D341Med (cell line): ENCODE measurements at places on chromosomes 5 and 9.
A peak's percentile ranks its signal among the peaks of the same experiment; 100 is the strongest.

- DNase-seq = no peak
Measured at GRCh38 chr5:51618234-51618633, 235.0 kb downstream of the ISL1 start.

GRCh38 chr9:88949961-88950340 is 41.3 kb upstream of the S1PR3 start:
- DNase-seq = no peak

DNA sequence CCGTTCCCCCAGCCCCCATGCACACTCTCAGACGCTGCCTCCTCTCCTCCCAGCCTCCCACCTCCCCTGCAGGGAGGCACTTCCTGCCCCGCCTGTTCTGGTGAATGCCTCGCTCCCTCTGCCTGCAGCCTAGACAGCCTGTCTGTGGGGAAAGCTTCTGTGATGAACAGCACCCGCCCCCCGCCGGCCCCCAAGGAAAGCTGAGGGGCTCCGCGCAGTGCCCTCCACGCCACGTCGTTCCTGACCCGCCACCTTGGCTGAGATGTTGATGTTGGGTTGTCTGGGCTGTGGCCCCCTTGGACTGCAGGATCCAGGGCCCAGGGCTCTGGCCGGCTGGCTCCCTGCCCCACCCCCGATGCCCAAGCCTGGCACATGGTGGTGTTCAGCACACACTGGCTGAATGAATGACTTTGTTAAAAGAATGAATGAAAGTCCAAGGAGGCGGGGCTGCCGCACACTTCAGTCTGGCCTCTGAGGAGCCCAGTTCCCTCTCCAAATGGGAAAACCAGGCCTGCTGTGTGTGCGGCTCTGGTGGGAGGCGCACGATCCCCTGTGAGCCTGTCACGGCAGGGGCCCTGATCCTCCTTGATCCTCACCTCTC is 2.1 kb upstream of the MYMK start:
- no peak for DNase-seq

GRCh38 chr9:97372580-97372979 is 39.3 kb upstream of the TDRD7 start:
- no peak for DNase-seq

- peak; percentile 42 for DNase-seq
Measured at GRCh38 chr5:146047396-146047795, 58.0 kb downstream of the PLAC8L1 start.

DNA sequence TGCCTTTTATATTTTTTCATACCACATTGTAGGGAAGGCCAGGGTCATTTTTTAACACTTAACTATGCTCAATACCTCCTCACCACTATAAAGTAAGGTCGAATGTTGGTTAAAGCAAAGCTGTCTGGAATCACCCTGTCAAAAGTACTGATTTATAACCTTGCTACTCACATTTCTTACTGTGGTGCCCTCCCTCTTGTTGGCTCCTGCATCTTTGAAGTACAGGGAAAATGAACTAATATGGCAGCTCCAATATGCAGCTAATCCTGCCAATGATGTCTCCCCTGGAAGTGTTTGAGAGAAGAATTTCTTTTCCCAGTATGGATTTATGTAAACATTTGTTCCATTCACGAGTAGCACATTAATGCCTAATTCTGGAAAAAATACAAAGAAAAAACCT is 108.4 kb upstream of the RPS23 start:
- DNase-seq = no peak

- DNase-seq = no peak
Measured at GRCh38 chr5:88879724-88880123, 3.3 kb downstream of the MEF2C start.

- DNase-seq = no peak
Measured at GRCh38 chr9:94301583-94301982, 26.9 kb downstream of the NUTM2F start.

DNA sequence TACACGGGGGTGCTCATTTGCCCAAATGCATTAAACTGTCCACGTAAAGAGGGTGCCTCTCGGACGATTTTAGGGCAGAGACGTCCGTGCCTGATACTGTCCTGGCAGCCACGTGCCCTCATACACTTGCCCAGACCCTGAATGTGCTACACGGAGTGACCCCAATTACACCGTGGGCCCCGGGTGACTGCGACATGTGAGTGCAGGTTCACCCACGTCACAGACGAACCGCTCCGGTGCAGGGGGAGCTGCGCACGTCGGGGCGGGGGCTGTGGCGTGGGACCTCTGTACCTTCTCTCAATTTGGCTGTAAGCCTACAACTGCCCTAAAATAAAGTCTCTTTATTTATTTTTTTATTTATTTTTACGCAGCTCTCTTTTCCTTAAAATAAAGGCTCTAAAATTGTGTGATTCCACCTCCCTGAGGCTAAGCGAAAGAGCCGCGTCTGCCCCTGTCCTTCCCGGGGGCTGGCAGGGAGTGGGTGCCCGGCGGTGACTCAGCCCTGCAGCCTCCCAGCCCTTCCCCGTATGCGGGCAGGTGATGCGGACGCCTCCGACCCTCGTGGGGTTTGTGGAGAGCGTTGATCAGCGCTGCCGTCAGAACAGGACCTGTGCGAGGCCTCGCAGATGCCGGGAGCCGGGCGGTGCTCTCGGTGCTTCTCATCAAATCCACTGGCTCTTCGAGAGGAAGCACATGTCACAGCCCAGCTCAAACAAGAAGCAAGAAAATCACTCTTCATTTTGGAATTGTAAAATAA is 9.2 kb upstream of the EGFL7 start:
- DNase-seq = no peak

GRCh38 chr9:108316630-108317029 is 539.2 kb downstream of the ACTL7B start:
- DNase-seq = no peak

DNA sequence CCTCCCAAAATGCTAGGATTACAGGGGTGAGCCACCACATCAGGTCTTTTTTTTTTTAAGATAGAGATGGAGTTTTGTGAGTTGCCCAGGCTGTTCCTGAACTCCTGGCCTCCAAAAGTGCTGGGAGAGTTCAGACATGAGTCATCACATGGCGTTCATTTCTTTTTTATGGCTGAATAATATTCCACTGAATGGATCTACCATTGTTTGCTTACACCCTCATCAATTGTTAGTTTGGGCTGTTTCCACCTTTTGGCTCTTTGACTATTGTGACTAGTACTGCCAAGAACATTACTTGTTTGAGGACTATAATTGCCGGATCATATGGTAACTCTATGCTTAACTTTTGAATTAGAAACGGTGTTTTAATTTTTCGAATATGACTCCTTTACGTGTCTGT is 787 bp upstream of the N4BP3 start:
- DNase-seq = no peak

GRCh38 chr5:26833596-26833995 is 204.8 kb downstream of the CDH9 start:
- no peak for DNase-seq

GRCh38 chr5:100165309-100165708 is 369.9 kb upstream of the FAM174A start:
- DNase-seq = no peak
